ENCODE measurements at places on chromosomes 4 and X.

GRCh38 chr4:80173841-80174240, 23.5 kb upstream of the PRDM8 start:
- no peak for DNase-seq

DNA sequence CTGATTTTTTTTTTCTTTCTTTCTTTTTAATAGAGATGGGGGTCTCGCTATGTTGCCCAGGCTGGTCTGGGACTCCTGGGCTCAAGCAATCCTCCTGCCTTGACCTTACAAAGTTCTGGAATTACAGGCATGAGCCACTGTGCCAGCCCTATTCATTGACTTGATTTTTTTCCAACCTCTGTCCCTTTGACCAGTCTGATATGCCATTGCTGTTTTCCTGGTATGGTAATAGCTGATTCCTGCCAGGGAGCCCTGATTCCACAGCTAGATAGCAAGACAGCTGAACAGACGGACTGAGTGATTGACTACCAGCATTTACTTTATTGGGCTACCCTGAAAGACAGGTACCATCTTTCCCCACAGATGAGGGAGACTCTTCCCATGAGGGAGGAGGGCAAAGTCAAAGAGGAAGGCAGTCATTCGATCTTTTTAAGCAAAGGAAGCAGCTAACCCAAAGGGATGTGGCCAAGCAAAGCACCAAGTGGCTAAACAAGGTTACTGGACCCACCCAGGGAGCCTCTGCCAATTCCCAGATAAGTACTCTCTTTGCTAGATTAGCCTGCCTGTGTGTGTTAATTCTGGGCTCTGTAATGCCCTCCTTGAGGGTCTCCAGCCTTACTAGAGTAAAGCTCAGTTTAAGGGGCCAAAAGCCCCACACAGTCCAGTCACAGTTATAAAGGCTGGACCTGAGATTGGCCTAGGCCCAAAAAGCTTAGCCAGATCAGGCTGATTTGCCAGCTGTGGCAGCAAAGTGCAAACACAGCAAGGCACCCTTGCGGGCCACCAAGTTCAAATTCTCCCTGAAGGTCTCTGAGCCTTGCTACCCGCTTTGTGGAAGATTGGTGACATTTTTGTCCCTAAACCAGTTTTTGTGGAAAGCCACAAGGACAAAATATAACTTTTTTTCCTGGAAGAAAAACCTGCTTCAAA, 192.4 kb upstream of the GPC4 start:
- DNase-seq = no peak

DNA sequence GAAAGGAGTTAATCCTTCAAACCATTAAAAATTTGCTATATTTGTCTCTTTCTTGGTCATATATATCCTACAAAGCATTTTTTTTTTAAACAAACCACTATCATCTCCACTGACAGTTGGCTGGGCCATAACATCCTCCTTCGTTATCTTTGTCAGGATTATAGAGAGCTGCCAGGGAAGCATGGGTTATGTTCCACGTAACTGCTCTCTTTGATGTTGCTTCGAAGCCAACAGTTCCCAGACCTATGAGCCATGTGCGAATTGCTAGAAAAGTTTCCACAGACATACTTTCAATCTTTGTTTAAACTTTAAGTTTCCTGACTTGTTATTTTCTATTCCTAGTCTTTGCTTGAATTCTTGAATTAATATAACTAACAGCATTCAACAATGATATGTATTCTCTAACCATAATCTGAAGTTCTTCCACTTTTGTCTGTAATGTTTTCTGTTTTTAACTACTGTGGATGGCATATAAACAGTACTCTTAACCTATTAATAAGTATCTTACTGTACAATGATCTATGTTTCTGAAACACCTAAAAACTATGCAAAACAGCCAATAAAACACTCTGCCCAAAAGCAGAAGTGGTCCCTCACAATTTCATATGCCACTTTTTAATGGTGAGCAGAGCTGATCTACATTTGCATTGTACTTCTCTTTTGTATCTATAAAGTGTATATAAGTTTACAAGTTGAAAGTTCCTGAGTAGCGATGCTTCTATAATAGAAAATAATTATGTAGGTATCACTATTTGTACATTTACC, 37.9 kb downstream of the EREG start:
- no peak for DNase-seq

DNA sequence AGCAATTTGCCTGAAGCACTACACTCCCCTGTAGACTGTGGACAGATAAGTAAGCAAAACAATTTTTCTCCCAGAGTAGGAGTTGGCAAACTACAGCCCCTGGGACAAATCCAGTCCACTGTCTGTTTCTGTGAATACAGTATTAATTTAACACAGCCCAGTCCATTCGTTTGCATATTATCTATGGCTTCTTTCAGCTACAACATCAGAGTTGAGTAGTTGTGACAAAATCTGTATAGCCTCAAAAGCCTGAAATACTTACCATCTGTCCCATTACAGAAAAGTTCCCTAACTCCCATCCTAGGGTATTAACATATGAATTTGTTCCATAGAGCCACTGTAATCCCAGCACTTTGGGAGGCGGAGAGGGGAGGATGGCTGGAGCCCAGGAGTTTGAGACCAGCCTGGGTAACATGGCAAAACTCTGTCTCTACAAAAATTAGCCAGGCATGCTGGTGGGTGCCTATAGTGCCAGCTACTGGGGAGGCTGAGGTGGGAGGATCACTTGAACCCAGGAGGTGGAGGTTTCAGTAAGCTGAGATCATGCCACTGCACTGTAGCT, 53.0 kb downstream of the AMELX start:
- no peak for DNase-seq

DNA sequence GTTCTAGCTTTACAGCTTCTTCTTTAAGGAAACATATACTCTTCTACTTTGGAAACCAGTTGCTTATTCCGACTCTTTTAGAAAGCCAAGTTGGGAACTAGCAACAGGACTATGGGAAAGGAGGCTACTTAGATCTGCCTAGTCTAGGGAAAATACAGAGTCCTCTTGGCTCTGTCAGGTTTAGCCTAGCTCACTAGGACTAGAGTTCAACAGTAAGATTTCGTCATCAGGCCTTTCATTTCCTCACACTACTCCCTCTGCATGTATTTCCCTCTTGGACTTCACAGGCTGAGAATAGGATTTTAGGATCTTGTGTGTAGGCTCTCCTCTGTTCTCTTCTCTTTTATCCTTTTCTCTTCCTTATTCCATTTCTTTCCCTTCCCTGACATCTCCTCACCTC, 409.8 kb downstream of the AR start:
- DNase-seq = no peak

DNA sequence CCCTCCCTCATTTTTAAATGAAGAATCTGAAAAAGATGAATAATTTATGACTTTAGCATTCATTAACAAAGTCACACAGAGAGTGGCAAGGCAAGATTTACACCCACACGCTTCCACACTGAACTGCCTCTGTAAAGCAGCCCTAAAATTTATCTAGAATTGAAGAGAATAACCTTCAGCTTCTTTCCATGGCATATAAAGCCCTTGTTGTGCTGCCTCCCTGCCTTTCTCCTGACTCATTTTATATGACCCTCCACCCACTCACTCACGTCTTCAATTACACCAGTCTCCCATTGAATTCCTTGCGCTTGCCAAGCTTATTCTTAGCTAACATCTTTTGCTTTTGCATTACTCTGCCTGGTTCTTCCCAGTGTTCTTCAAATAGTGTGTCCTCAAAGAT, 2649.3 kb downstream of the PCDH7 start:
- DNase-seq = no peak

DNA sequence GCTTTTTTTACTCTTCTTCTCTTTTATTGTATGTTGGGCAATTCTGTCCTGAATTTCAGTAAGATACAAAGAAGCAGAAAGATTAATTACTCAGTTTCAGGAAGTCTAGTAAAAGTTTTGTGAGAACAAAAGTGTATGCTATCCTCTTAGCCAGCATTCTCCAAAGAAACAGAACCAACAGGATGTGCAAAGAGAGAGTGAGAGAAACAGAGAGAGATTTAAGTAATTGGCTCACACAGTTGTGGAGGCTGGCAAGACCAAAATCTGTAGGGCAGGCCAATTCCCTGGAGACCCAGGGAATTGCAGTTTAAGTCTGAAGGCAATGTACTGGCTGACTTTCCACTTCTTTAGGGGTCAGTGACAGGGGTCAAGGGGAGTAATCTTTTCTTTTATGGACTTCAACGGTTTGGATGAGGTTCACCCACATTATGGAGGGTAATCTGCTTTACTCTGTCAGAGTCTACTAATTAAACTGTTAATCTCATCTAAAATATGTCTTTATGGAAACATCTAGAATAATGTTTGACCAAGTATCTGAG, 59.2 kb upstream of the SLC39A8 start:
- no peak for DNase-seq

DNA sequence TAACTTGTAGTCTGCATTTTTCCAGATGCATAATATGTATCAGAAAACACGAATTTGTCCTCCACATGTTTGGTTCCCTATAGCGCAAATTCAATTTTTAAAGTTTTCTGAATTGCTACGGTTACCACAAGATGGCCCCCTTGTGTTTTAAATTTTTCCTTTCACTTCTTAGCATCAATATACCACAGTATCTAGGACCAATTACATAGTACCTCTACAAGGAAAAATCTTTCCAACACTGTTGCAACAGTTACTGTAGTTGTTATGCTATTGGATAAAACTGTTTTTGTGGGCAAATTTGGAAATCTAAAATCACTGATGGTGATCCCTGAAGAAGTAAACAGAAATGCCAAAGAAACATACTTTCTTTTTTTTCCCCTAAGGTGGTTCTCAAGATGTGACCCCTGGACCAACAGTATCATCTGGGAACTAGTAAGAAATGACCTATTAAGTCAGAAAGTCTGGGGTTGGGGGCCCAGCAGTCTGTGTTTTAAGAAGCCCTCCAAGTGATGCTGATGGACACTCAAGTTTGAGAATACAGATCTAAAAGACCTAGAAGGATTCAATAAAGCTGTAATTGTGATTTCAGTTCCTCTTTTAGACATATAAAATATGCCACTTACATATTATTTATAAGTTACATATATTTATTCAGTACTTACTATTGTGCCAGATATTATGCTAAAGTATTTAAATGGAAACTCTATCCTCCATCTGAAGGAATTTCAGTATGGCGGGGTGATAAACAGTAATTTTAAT, 3.1 kb downstream of the ZGRF1 start:
- no peak for DNase-seq

- DNase-seq = no peak
These were observed 269.6 kb downstream of the GBA3 start for GRCh38 chr4:22962295-22962694.

- no peak for DNase-seq
These were observed 35.5 kb downstream of the AMER1 start for GRCh38 chrX:64169988-64170387.

DNA sequence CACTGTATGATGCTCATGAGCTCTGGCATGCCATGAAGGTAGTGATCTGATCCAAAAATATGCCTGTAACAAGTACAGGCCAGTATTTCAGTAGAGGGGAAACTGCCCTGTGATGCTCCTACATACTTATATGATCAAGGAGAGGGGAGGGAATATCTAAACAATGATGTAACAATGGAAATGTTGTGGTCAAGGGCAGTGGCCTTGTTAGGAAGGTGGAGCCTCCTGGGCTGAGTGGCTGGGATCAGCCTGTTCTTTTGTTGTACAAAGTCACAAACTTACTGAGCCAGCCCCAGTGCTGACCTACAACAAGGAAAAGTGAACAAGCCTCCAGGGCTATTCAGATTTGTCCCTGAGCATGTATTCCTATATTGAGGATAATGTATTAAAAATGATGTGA, 70.3 kb downstream of the ANXA10 start:
- DNase-seq = no peak

DNA sequence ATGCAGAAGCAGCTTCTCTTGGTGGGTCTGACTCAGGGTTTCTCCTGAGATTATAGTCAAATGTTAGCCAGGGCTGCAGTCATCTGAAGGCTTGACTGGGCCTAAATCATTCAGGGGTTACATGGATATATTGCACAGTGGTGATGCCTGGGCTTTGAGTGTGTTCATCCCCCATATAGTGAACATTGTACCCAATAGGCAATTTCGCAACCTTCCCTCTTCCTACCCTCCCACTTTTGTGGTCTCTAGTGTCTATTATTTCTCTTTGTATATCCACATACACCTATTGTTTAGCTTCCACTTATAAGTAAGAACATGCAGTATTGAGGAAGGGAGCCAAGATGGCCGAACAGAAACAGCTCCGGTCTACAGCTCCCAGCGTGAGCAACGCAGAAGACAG, 90.3 kb upstream of the CAMK2D start:
- no peak for DNase-seq

DNA sequence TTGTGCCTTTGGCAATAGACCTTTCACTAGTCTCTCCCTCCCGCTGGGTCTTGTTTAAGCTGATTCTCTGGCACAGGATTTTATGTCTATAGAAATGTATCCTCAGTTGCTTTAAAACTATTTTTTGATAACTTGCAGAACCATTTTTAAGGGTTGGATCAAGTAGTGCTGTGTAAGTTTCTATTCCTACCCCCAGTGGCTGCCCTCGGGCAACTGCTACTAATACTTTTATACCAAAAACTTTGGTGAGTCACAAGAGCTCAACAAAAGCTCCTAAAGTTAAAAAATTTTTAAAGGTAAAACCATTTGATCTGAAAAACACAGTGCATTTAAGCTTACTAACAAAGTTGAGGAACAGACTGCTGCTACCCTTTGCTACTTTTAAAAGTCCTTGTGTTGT, 1460.6 kb upstream of the PCDH7 start:
- DNase-seq = no peak

- DNase-seq = no peak
These were observed 353.0 kb downstream of the ADAM29 start for GRCh38 chr4:175271010-175271630.

DNA sequence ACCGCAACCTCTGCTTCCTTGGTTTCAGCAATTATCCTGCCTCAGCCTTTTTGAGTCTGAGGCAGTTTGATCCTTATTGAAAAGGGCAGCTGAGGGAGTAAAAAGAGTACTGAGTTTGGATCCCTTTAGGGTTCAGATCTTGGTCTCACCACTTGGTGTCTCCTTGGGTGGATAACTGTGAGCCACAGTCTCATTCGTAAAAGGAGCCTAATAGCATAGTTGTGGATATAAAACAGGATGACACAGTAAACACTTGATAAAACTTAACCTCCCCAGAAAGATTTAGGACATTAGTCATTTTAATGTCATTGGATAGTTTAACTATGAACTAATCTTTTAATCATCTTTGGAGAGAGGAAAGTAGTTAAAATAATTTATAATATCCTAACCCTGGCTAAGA, 173.0 kb downstream of the ANK2 start:
- DNase-seq = no peak

DNA sequence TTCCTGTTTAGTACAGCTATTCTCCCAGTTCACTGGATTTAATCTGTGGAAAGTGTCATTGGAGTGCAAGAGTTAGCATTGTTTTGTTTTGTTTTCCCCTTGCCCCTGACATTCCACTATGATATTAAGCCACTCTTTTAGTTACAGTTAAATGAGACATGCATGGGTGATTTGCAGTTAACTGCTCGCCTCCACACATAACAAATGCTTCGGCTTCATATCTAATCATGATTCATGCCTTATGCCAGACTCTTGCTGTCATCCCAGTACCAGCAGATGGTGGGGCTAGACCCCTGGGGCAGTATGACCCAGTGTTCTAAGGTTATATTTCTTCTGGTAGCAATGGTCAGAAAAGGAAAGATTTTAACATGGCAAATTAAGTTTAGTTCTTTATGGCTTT, 80.1 kb downstream of the RAP1GDS1 start:
- no peak for DNase-seq

All from stimulated activated CD4-positive, alpha-beta T cell treated with anti-CD3 and anti-CD28 coated beads, TNF-alpha, amount 100 ng/mL, for 4 hours (primary cell).